ENCODE measurements at places on chromosomes 5 and 9.
A peak's percentile ranks its signal among the peaks of the same experiment; 100 is the strongest.

DNA sequence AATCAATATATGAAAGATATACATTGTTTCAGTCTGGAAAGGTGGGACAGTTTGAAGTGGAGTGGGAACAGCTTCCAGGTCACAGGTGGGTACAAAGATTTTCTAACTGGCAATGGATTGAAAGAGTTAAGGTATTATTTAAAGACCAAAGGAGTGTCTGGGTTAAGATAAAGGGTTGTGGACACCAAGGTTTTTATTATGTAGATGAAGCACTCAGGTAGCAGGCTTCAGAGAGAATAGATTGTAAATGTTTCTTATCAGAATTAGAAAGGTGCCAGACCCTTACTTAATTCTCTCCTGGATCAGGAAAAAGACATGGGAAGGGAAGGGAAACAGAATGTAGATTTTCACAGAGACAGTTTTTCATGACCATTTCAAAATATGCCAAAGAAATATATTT is 1174.8 kb downstream of the MAT2B start:
- no peak for DNase-seq

- DNase-seq, result peak; percentile 55
Measured at GRCh38 chr9:136244122-136244968, 1.3 kb downstream of the QSOX2 start.

DNA sequence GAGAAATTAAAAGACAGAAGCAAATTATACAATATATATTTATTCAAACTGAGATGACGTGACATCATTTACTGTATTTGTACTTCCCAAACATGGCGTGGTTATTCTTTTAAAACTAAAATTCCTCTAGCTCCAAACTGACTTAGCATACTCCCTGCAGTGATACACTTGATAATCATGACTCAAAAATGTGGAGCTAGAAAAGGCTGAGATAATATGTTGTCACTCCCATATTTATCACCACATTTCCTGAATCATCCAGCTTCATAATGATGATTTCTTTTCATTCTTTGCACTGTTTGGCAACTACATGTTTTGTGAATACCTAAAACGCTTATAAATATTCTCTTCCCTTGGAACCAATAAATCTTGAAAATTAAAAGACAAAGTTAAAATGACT is 341.0 kb downstream of the EBF1 start:
- DNase-seq, result no peak

DNA sequence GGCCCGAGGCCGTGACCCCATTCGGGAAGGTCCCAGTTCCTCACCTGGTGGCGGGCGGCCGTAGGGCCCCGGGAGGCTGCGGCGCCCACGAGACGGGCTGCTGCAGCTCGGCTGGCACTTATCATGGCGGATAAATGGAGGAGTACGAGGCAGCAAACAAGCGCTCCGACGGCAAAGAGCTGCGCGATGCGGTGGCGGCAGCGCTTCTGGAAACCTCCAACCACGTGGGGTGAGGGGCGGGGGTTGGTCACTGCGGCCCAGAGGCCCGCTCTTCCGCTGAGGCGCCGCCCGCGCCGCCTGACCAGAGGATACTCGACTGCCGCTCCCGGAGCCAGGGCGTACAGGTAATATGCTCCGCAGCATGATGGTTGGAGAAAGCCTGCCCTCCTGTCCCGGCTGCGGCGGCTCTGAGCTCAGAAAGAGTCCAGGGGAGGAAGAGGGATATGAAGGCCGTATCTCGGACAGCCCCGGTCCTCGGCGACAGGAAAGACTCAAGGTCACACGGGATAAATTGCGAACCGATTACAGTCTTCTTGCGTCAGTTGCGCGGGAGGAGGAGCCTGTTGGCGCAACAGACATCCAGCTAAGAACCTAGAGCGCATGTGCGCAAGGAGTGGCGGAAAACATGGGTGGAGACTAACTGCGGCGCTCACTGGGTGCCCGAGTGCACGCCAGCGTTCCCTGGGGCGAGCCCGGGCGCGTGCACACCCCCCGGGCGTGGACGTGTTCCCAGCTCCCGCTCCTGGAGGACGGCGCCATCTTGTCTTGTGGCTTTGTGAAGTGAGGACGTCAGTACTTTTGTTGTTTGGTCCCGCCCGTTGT is at the start of gene HSPA9:
Gene HSPA9, minus strand, starts transcription at position 208 of the 822 bp plus-strand sequence. Its CDS starts 83 bp downstream, at position 125.
- peak; percentile 99 for DNase-seq

GRCh38 chr9:89668216-89668865 is 63.5 kb downstream of the GADD45G start:
- no peak for DNase-seq

- no peak for DNase-seq
Measured at GRCh38 chr5:80101993-80102392, 66.8 kb downstream of the THBS4 start.

- no peak for DNase-seq
Measured at GRCh38 chr9:31103836-31104235, 1280.6 kb upstream of the ACO1 start.

DNA sequence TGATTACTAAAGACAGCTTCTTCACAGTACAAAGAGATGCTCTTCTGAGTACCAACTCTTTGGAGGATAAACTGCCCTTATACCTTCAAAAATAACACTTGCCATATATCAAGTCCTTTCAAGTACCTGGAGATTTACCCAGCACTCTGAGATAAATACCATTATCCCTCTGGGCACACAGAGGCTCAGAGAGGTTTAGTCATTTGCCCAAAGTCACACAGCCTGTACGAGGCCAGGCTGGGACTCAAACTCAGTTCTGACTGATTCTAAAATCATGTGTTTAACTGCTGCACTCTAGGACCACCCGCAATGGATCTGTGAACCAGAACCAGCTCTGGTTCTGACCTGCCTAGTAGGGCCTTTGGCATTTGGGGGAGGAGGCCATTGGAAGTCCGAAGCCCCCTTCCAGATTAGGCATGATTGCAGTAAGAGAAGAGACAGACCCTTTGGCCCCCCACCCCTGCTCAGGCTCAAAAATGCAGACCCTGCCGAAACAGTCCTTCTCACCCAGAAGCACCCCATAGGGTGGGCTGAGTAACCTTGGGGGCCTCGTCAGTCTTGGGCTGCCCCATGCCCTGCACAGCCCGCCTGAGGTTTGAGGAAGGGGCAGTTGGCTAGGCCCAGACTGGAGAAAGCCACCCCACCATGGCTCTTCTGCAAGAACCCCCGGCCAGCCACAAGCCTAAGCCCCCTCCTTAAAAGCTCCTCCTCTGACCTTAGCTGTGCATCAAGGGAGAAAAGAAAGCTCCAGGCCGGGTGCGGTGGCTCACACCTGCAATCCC is 32.8 kb upstream of the IL17B start:
- DNase-seq, result no peak

DNA sequence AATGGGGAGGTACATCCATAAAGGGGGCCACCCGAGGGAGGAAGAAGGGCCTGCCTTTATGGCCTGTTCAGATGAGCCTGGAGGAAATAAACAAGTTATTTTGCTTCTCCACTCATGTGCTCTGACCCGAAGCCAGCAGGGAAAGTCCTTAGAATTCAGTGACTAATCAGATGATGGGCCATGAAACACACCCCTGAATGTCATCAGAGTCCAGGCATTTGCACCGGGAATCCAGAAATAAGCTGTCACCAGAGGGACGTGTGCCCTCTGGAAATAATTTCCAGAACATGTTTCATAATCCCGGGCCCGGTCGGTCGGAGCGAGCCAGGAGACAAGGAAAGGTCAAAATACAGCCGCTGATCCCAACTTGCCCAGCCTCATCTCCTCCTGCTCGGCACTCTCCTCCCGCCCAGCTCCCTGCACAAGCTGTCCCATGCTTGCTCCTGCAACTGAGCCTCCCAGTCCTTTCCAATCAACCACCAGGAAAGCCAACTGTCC is 73.6 kb upstream of the ZNF622 start:
- DNase-seq, result no peak

DNA sequence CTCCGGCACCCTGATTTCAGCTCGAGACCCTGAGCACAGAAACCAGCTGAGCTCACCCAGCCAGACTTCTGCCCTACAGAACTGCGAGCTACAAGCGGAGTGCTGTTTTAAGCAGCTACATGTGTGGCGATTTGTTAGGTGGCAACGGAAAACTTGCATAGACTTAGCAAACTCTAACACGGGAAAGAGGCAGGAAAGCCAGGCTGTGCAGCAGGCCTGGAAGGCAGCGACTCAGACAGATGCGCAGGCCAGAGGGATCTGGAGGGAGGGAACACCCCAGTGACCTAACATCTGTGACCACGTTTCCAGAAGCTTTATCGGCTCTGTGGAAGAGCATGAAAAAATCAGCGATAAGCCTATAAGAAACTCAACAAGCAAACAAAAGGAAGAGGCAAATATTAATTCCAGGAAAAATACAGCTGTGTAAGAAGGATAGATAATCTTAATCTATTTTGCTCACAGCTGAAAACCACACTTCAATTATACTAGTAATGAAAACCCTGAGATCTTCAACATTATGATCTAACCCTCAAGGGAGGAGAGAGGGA is 11.0 kb downstream of the UBAC1 start:
- no peak for DNase-seq

GRCh38 chr5:116912221-116912620 is 337.6 kb upstream of the SEMA6A start:
- DNase-seq, result no peak

DNA sequence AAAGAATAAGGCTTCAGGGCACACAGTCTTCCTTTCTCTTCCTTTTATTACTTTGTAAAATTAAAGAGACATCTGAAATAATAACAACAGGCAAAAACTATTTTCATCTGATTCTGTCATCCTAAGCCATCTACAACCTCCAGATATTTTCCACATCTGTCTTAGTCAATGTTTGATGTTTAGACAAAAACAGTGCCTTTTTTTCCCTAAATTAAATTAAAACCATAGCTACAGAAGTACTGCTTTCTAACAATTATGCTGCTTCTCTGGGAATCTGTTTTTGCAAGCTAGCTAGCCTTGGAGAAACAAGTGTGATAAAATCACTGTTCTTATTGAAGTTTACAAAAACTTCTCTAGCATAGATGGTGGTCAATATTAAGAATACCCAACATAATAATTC is 95.4 kb downstream of the KIAA0825 start:
- no peak for DNase-seq

GRCh38 chr5:111752426-111752965 is 4.5 kb downstream of the NREP start:
- DNase-seq, result no peak

Measured in CD4-positive, alpha-beta T cell treated with Interleukin-17A for 1 hour (primary cell).